ENCODE measurements at places on chromosomes 7 and 10.

GRCh38 chr7:81161451-81162075 lies 242.7 kb upstream of the SEMA3C start:
- no peak for DNase-seq

DNA sequence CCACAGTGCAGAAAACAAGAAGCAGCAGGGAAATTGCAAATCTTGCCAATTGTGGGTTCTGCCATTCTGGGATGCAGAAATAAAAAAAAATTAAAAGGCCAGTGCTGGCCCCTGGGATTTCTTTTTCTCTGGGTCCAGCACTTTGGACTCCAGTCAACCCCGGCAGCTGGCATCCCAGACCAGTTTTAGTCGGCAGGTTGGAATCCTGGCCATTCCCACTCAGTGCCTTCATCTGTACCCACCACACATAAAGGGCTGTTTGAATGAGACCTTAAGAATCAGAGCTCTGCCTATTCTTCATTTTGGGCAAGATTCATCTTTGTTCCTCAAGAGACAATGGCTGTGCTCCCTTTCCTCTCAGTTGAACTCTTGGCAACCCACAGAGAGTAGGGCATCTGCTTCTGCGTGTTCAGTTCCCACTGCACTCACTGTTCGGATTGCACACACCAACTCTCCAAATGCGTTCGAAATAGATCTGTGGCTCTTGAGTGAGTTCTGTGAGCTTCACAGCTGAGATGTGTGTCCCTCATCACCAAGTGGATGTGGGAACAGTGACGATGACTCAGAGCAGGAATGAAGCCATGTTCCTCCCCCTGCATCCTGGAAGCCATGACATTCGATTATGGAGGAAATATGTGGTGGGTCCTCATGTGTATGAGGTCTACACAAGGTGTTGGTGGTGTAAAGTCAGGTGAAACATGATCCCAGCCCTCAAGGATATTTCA lies 63.0 kb upstream of the EGFR start:
- DNase-seq = no peak

DNA sequence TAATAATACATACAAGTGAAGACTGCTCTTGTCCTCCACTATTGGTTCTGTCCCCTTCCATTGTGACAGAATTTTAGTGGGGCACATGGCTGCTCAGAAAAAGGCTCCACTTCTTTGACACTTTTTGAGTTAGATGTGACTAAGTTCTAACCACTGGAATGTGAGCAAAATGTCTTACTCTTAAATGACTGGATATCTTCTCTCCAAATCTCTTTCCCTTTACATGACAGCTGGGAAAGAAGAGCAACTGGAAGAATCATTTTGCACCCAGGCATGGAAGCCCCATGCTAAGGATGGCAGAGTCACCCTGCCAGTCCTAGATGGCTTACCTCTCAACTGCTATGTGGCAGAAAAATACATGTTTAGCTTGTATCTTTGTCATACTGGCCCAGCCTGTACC lies 97.7 kb downstream of the CACNA2D1 start:
- no peak for DNase-seq

DNA sequence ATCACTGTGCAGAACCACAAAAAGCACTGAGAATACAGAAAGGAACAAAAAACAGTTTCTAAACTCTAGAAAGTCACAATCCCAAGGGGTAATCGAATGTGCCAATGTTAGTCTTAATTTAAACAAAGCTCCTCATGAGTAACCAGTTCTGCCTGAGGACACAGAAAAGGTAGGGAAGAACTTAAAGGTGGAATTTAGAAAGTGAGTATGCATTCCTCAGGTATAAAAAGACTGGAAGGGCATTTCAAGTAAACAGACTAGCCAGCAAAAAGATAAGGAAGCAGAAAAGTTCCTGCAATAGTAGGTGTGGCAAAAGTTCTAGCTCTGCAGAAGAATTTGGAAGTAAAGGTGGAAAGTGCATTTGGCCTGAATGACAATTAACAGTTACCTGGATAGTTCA lies 84.6 kb upstream of the DLX6 start:
- no peak for DNase-seq

- peak; percentile 59 for DNase-seq
Observed at GRCh38 chr10:23314835-23315239, 29.8 kb downstream of the C10orf67 start.

DNA sequence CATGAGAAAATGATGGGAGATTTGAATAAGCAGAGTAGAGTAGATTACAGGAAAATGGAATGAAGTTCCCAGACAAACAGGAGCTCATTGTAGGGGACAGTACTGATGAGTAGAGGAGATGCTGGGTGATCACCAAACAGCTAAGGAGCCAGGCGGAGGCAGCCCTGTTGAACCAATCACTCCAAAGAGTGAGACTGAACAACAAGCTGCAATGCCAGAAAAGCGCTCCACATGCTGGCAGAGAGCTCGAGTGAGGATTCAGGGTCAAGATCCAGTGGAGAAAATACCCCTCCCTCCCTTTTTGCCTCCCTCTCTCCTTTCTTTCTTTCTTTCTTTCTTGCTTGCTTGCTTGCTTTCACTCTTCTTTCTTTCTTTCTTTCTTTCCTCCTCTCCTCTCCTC lies 133.3 kb downstream of the PFKFB3 start:
- DNase-seq = no peak

GRCh38 chr7:155965010-155965409 lies 152.7 kb upstream of the SHH start:
- peak; percentile 13 for DNase-seq

GRCh38 chr10:33482486-33482885 lies 148.0 kb upstream of the NRP1 start:
- DNase-seq = no peak

- no peak for DNase-seq
Observed at GRCh38 chr7:128322040-128322643, 21.6 kb downstream of the RBM28 start.

DNA sequence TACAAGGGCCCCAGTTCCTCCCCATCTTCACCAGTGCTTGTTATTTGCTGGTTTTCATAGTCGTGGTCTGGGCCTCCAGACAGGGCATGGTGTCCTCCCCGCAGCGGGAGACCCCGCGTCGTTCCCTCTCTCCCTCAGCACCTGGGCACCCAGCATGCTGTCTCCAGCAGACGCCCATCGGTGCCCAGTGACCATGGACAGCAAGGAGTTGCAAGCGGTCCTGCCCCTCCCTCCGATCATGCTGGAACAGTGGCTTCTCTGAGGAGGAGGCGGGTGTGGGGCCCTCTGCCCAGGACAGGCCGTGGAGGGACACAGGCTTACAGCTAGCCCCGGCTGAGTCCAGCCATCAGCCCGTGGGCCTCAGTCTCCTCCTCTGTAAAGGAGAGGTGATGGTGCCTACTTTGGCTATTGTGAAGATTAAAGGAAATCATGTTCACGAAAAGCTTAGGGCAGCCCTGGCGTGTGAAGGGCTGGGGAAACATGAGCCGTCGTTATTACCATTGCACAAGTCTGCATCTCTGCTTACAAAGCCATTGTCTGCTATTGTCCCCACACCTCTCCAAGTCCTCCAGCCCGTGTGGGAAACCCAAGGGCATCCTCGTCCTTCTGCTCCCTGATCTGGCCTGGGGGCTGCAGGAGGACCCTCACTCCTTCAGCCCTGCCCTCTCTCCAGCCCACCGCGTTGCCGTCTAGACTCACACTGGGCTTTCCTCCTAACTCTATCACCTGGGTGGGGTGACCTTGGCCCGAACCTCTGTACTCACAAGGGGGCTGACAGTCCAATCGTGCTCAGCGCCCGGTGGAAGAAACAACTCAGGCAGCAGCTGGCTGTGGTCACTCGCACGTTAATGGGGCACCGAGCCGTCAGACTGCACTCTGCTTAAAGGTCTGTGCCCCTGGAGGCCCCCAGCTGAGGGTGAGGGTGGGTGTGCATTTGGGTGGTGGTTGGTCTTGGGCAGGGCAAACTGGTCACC lies 29.9 kb downstream of the EN2 start:
- DNase-seq = no peak

GRCh38 chr7:36887233-36887632 lies 162.9 kb upstream of the AOAH start:
- no peak for DNase-seq

DNA sequence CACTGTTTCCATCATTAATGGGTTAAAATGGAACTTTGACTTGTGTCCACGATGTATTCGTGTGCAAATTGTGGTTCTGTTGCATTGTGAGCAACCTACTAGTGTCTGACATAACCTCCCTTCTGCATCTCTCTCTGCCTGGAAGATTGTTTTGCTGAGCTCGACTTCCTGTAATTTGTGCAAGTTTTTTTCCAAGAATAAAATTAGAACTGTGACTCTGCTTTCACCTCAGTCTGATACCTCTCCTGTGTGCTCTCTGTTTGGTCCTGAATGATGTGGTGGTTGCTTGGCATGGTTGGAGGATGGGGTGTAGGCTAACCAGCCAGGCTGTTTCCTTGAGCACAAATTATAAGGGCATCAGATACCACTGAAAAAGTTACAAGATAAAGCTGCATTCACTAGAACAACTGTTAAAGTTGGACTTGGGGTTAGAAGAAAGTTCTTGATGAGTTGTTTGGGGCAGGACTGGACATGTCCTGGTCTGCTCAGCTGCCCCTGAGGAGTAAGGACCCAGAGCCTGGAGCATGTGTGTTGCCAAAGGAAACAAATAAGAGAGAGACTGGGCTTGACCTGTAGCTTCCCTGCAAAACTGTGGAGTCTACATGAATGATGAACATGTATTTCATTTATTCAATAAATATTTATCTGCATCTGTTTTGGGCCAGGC lies 1.9 kb upstream of the VOPP1 start:
- no peak for DNase-seq

DNA sequence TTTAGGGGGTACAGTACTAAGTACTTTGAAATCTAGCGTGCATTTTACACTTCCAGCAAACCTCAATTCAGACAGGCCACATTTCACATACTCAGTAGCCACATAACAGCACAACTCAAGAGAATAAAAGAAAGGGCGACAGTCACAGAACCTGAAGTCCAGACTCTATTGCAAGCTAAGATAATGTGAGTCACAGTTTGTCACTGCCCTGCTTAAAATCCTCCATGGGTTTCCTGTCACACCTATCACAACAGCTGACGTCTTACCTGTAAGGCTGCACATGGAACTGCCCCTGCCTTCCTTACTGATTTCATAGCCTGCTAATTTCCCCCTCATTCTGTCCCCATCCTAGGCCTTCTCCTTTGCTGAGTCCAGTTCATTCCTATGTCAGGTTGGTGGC lies 16.1 kb upstream of the CDK14 start:
- no peak for DNase-seq

DNA sequence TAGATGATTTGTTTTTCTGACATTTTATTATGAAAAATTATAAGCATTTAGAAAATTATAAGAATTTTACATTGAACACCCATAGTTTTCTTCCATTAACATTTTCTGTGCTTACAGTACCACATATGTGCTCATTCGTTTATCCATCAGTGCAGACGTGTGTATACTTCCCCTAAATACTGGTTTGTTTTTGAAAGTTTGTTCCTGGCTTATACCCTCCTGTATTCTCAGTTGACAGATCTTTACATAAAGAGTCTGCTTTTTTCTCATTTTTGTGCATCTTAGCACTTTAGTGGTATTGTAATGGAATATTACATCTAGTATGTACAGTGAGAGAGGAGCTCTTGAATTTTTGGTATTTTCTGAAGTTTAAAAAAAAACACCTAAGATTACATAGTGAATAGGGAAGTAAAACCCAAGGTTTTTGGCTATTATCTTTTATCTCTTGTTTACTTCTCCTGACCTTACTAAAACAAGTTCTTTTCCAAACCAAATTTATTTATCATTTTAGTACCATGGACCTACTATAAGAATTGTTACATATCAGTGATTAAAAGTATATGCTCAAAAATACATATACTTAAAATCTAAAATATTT lies 8.1 kb downstream of the DLD start:
- DNase-seq = no peak
